ENCODE measurements at places on chromosomes 7 and 10.

DNA sequence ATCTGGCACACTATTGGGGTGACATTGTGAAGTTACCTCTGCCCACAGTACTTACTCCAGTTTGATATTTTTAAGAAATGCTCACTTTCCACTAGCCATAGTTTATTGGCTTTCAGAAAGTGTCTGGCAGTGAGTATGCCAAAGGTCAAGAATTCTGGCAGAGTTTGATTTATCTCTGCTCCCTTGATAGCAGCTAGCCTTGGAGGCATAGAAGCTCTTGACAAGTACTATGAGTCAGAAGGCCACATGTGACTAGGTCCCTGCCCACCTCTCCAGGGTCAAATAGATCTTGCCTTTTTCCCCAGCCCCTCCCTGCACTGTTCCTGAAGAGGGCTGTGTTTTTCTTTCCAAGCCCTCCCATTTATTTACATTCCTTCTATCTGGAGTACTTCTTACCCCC, 202.2 kb downstream of the AUTS2 start:
- no peak for DNase-seq

DNA sequence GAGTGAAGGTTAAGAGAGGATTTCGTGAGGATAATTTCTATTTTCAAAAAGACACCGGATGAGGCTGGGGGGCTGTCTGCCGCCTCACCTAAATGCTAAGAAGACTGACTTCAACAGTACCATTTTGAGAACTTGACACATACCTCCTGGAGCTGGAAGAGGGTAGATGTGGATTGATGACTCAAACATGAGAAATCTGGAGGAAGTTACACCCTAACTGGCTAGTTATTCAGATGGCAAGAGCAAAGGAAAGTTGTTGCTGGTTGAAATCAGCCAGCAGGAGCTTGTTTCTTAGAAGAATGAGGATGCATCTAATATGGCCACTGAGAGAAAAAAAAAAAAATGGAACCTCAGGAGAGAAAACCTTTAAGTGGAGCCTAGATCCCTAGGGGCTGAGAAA, 76.2 kb upstream of the KIAA1217 start:
- DNase-seq = no peak

DNA sequence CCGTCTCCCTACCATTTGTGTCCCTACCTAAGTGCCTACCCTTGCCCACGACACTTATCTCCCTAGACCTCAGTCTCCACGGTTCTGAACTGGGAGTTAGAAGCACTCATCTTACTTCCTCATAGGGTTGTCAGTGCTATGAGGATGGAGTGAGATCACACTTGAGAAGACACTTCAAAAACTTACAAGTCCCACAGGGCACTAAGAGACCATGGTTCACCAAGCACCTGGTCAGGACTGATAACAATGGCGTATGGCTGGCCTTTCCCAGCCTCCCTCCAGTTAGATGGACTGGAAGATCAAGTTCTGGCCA, 43.2 kb downstream of the KCNMA1 start:
- DNase-seq = no peak

DNA sequence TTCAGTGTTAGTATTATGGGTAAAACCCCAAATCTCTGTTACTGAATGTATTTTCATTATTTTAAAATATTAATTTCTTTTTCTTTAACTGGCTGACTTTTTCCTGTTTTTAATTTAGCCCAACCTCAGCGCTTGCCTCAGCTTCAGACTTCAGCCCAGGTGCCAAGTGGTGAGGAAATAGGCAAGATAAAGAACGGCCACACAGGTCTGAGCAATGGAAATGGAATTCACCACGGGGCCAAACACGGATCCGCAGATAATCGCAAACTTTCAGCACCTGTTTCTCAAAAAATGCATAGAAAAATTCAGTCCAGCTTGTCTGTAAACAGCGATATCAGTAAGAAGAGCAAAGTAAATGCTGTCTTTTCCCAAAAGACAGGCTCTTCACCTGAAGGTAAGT, 57.5 kb downstream of the MDFIC start:
- no peak for DNase-seq

- DNase-seq = peak; percentile 36
Measured at GRCh38 chr10:1420661-1421362, 316.5 kb downstream of the ADARB2 start.

- DNase-seq = peak; percentile 38
Measured at GRCh38 chr10:79243181-79244067, 103.8 kb upstream of the PPIF start.

- DNase-seq = no peak
Measured at GRCh38 chr10:51521605-51522004, 177.8 kb downstream of the CSTF2T start.
